Left forelimb (tissue), 1 donor: ENCODE measurements at places on chromosomes 1 and 21.

DNA sequence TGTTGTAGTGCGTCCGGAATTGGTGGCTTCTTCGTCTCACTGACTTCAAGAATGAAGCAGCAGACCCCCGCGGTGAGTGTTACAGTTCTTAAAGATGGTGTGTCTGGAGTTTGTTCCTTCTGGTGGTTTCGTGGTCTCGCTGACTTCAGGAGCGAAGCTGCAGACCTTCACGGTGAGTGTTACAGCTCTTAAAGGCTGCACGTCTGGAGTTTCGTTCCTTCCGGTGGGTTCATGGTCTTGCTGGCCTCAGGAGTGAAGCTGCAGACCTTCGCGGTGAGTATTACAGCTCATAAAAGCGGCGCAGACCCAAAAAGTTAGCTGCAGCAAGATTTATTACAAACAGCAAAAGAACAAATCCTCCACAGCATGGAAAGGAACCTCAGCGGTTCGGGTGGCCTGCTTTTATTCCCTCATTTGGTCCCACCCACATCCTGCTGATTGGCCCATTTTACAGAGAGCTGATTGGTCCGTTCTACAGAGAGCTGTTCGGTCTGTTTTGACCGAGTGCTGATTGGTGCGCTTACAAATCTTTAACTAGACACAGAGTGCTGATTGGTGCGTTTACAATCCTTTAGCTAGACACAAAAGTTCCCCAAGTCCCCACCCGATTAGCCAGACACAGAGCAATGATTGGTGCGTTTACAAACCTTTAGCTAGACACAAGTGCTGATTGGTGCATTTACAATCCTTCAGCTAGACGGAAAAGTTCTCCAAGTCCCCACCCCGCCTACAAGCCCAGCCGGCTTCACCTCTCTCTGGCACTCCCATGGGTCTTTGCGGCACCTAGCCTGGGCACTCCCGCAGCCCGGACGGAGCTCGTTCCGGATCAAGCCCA lies 49.6 kb upstream of the KRTAP19-8 start:
- no peak for DNase-seq

- DNase-seq = no peak
Measured at GRCh38 chr1:34657266-34657665, 97.6 kb upstream of the GJB5 start.

- DNase-seq = no peak
Measured at GRCh38 chr1:16406868-16407267, 30.4 kb downstream of the SPATA21 start.

DNA sequence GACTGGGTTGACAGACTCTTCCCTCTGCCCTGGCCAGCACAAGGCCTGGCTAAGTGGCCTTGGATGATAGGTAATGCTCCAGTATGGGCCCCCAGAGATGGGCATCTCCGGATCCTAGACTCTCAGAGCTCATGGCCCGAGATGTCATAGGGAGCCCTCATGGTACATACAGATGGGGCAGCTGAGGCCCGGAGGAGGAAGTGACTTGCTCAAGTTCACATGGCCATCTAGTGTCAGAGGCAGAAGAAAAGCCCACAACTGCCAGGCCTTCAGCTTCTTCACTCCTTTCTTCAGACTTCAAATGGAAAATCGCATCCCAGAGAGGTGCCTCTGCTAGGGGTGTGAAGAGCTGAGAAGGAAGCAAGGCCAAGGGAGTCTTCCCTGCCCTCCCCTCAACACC lies 46.8 kb upstream of the SYNC start:
- no peak for DNase-seq

GRCh38 chr1:17156108-17156507 lies 36.9 kb upstream of the PADI2 start:
- no peak for DNase-seq
